ENCODE measurements at places on chromosomes 1 and 21. TPM values are rescaled to one million over a fixed set of nuclear protein-coding genes. Genes with fewer than 3 reads are reported as not detected.
A peak's percentile ranks its signal among the peaks of the same experiment; 100 is the strongest.

GRCh38 chr1:236677641-236678235, 8.6 kb upstream of the ACTN2 start:
- H3K36me3 ChIP-seq: no peaks in the 10 kb centered on the region
- H3K4me1 ChIP-seq: peaks cover 3% of the 10 kb centered on the region
- no peak for DNase-seq
- H3K27me3 ChIP-seq: peaks cover 91% of the 10 kb centered on the region

The UCHL5 gene
- 94.4 TPM for total RNA-seq

GRCh38 chr1:214397497-214397896, 116.5 kb downstream of the SMYD2 start:
- peak overlapping the region; percentile 55 for H3K27ac ChIP-seq
- no peaks in the 10 kb centered on the region for H3K27me3 ChIP-seq
- peaks cover 100% of the 10 kb centered on the region for H3K36me3 ChIP-seq
- no peak overlapping the region for H3K4me3 ChIP-seq
- H3K4me1 ChIP-seq: peaks cover 15% of the 10 kb centered on the region
- no peak for DNase-seq

GRCh38 chr1:185720633-185721272, 13.4 kb upstream of the HMCN1 start:
- H3K27ac ChIP-seq: no peak overlapping the region
- peak; percentile 65 for DNase-seq
- H3K4me1 ChIP-seq: peaks cover 22% of the 10 kb centered on the region
- no peak overlapping the region for H3K4me3 ChIP-seq
- no peaks in the 10 kb centered on the region for H3K36me3 ChIP-seq

The APOBEC4 gene
- not detected for total RNA-seq

Measured in MCF 10A (cell line).